ENCODE measurements at places on chromosomes 7 and 10. TPM values are rescaled to one million over a fixed set of nuclear protein-coding genes. Genes with fewer than 3 reads are reported as not detected.

MEPCE gene
- total RNA-seq, result 30.8 TPM

SMKR1 gene
- not detected for total RNA-seq

SLC39A12 gene
- total RNA-seq, result under 0.01 TPM

COL28A1 gene
- 2.1 TPM for total RNA-seq

FKBP14 gene
- total RNA-seq, result 13.0 TPM

CHAT gene
- not detected for total RNA-seq

Data from skeletal muscle tissue (tissue), 5 donors.